ENCODE measurements at places on chromosomes 3 and 15.

DNA sequence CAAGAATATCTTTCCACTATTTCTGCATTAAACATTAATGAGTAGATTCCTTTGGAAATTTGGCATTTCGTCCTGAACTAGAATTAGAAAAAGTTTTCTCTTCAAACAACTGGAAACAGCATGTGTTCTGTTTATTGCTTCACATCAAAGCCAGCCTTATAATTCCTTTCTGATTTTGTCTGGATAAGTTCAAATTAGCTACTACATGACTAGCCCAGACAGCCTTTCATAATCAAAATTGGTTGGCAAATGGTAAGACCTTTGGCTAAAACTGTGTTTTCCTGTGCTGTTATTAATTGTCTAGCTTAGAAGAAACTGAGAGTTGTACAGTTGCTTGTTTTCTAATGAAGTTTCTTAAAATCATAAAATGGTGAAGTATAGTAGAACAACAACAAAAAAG is 52.7 kb upstream of the P3H2 start:
- DNase-seq = no peak

GRCh38 chr3:55245351-55245750 is 241.8 kb downstream of the WNT5A start:
- no peak for DNase-seq

- DNase-seq = no peak
Observed at GRCh38 chr3:21390856-21391255, 360.2 kb downstream of the ZNF385D start.

DNA sequence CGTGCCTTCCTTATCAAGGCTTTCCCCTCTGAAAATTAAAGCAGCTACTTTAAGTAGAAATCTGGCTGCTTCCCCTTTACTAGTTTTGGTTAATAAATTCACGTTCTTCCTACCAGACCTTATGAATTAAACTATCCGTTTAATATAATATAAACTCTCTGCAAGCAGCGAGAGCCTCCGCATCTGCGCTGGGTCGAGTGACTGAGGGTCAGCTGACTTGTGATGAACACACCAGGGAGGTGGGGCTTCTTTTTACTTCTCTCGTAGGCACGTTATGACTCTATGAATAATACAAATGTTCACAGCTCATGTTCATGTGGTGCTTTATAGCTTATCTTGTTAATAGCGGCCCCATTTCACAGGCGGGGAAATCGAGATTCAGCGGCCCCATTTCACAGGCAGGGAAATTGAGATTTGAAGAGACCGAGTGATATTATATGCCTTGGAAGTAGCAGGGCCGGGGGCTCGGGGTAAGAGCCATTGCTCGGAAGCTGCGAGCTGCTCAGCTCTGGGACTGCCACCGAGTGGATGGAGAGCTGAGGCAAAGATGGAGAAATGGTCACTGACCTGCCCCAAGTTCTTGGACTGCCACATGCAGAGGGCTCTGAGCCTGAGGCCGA is 8.3 kb downstream of the MUC4 start:
- DNase-seq = no peak

GRCh38 chr3:4525560-4526223 is 32.5 kb downstream of the ITPR1 start:
- DNase-seq = no peak

DNA sequence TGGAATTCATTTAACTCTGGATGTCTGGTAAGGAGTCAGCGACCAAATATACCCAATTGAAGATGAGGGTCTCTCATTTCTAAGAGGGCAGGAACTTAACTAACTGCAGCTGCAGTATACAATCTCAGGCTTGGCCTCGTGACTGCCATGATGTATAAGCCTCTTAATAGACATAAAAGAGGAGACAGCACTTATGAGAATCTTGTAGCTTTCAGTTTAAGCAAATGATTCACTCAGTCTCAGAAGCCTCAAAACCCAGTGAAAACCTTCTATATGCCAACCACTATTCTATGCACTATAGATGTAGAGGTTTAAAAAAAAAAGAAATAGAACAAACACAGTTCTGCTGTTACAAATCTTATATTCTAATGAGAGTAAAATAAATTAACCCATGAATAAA is 513.9 kb downstream of the TBL1XR1 start:
- no peak for DNase-seq

- DNase-seq = peak; percentile 11
Observed at GRCh38 chr3:120182613-120183511, 88.6 kb upstream of the GSK3B start.

DNA sequence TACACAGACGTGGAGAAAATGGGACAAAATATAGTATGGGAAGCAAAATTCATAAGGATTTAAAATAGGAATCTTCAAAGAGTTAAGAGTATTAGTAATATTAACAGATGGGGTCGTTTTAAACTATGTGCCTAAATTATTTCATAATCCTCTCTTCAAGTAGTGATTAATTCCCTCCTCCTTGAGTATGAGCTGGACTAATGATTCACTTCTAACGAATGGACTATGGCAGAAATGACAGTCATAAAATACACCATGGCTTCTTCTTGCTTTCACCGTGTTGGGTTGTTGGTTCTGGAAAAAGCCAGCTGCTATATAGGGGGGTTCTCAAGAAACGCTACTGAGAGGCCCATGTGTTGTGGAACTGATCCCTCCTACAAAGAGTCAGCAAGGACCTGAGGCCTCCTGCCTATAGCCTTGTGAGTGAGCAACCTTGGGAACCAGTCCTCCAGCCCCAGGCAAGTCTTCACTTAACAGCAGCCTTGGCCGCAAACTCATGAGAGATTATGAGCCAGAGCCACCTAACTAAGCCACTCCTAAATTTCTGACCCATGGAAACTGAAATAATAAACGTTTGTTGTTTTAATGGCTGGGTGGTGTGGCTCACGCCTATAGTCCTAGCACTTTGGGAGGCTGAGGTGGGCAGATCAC is 64.8 kb upstream of the ABHD2 start:
- DNase-seq = no peak

- DNase-seq = no peak
Observed at GRCh38 chr3:162165346-162165745, 668.7 kb downstream of the OTOL1 start.

DNA sequence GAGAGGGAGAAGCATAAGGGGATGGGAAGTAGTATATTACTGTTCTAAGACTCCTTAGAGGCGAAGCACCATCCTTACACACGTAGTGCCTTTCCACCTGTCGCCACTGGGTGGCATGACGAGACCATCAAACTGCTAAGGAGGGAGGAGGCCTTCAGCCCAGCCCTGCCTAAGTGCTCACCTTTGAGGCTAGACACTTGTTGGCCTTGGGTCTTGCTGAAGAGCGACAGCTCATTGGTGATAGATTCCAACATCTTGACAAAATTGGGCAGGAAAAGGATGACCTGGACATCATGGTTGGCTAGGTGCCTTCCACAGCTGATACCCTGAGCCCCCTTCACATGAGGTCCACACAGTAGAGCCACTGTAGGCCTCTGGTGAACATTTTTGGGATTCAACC is 19.6 kb downstream of the CLK3 start:
- DNase-seq = peak; percentile 53

- peak; percentile 52 for DNase-seq
Observed at GRCh38 chr3:129383292-129383860, 45.1 kb downstream of the EFCAB12 start.

- DNase-seq = peak; percentile 44
Observed at GRCh38 chr15:51726302-51727073, 11.0 kb downstream of the LYSMD2 start.

DNA sequence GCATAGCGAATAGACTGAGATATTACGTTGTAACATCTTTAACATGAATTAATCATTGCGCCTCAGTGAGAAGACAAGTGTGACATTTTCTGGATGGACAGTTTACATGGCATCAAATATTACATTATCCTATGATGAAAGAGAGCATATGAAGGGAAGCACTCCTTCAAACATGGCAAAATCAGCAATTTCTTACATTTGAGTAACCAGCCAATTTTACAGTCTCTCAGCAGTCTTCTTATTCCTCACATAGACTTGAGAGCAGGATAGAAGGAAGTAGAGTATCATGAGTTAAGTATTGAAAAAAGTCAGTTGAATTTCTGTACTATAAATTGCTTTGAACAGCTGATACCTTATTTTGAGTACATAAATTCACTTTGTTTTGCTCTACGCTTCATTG is 38.9 kb downstream of the FANCI start:
- DNase-seq = no peak

DNA sequence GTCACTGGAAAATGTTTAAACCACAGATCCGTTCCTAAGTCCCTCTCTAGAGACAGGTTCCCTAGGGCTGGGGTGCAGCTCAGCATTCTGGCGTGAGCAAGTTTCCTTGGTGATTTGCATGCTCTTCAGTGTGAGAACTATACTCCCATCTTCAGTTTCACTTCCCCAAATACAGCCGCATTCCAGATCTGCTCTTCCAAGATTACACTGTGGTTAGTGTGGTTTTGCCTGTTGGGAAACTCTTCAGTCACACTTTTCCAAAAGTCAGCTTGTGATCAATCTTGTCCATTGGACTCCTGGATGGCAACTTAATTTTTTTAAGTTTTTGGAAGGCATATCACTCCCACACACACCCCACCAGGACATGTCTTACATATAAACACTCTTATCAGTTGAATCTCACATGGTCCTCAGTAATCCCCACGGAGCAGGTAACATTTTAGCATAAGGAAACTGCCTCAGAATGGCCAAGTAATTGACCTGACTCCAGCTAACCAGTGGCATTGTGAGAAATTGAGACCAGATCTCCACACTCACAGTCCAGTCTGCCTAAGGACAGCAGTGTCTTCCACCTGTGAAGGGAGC is 33.5 kb upstream of the PTPN23 start:
- DNase-seq = no peak

GRCh38 chr3:160092760-160093159 is 104.1 kb downstream of the IL12A start:
- no peak for DNase-seq

DNA sequence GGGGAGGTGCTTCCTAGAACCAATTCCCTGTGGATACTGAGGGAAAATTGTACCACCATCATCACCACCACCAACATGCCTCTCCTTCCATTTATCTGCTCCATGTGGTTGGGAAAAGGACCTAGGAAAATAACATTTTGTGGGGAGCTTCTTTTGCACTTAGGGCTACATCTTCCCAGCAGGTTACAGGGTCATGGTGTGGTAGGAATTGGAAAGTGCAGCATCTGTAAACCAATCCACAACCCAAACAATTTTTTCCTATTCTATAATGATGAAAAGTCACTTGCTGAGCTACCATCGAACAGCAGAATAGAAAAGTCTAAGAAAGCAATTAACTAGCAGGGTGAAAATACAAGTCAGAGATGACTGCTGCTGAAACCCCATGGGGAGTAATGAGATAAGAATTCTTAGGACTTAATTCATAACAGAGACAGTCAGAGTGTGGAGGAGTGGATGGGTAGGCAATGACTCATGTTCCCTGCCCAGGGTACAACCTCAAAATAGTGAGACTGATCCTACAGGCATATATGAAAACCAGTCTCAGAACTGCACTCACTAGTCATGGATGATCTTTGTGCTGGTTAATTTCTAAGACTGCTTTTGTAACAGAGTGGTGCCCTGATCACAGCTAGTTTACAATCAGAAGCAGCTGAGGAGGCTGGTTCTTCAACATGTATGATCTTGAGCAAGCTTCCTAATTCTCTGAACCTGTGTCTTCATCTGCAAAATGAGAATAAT is 38.1 kb upstream of the LEKR1 start:
- no peak for DNase-seq

- no peak for DNase-seq
Observed at GRCh38 chr3:49876567-49876966, 6.9 kb upstream of the CAMKV start.

DNA sequence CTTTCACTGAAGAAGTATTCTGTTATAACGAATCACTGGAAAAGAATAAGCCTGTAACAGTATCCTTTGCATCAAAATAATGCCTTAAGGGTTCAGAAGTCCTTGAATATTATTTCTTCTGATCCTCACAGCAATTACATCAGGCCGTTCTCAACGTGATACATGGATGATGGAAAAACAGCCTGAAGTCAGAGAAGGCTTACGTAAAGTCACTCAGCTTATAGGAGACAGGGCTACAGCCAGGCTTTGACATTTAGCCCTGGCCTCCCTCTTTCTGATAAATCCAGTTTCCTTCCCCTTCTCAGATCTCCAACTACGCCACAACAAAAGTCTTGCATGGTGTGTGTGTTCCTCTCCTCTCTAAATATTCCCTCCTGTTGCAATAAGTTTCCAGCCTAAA is 131.9 kb downstream of the ANO10 start:
- DNase-seq = no peak

GRCh38 chr3:123068601-123069381 is 2.0 kb downstream of the PDIA5 start:
- no peak for DNase-seq

- DNase-seq = no peak
Observed at GRCh38 chr3:9690451-9691450, 12.9 kb upstream of the CPNE9 start.

DNA sequence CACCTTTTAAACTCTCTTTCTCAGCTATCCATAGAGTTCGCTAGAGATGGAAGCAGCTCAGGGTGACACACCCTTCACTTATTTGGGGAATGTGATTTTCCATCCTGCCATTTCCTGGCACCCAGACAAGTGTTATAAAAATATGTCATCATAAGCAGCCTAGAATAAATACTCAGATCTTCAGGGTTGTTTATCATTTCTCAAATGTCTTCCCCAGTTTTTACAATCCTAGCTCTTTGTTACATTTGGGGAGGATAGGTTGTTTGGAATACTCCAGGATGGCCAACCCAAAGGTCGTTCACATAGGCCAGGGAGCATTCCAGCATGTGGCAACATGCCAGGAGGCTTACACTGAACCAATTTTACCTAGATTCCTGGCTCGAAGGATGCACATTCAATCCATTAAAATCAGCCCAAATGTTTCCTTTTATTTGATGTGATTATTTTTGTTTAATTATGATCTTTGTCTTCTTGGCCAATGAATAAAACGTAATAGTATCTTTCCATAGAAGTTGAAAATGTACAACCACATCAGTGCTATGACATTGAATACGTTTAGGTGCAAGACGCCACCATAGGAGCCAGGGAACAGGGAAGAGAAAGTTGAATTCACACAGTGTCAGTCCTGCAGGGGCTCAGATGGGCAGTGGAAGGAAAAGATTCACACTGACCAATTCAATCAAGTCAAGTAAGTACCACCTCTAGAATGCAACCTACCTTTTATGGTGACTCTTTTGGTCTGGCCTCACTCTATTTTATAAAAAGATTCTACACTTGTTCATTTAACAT is 537.7 kb upstream of the MDFIC2 start:
- DNase-seq = no peak

Data from NCI-H1436 (cell line).